ENCODE measurements at places on chromosomes 12 and 14. TPM values are rescaled to one million over a fixed set of nuclear protein-coding genes. Genes with fewer than 3 reads are reported as not detected.

- DNase-seq, result no peak
Measured at GRCh38 chr12:44653861-44654527, 222.1 kb downstream of the NELL2 start.

GRCh38 chr14:36504771-36505175 is 15.3 kb downstream of the NKX2-1 start:
- no peak for DNase-seq

Gene AMHR2
- total RNA-seq, result not detected

- no peak for DNase-seq
Measured at GRCh38 chr12:91870872-91871707, 274.6 kb downstream of the BTG1 start.

DNA sequence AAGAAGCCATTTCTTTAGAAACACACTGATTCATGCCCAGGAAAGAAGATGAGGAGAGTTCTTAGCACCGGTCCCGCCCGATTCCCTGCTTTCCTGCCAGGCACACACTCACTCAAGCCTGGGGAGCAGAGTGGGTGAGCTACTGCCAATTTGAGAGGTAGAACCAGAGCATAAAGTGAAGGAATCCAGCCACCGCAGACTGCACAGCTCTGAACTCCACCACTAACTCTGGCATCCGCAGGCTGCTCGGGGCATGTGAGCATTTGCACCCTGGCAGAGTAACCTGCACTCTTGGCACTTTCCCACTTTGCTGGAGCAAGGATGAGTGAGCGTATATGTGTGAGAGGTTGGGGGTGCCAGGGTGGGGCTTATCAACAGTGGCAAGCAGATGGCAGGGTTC is 4.0 kb upstream of the SYNDIG1L start:
- no peak for DNase-seq

DNA sequence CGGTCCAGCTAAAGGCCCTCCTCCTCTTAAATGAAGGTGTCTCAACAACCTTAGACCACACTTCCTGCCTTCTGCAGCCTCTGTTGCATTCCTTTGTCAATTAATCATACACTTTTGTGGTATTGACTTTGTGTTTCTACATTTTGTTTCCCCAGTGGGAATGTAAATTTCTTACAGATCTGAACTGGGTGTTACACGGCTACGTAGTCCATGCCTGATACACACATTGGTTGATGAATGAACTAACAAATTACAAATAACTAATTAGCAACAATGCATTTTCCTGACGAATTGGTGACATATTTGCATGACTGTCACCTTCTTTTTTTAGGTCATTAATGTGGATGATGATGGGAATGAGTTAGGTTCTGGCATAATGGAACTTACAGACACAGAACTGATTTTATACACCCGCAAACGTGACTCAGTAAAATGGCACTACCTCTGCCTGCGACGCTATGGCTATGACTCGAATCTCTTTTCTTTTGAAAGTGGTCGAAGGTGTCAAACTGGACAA is 15.2 kb upstream of the CCT2 start:
- no peak for DNase-seq

Gene RTL1
- total RNA-seq, result not detected

- no peak for DNase-seq
Measured at GRCh38 chr14:73524493-73524892, 12.4 kb upstream of the ACOT1 start.

DNA sequence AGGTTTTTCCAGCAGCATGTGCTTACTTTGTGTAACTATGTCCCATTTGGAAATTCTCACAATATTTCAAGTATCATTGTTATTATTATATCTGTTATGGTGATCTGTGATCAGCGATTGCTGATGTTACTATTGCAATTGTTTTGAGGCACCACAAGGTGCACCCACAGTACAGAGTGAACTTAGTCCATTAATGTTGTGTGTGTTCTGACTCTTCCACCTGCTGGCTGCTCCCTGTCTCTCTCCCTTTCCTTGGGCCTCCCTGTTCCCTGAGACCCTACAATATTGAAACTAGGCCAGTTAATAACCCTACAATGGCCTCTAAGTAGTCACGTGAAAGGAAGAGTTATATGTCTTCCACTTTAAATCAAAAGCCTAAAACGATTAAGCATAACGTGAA is 153.9 kb downstream of the PIK3C2G start:
- no peak for DNase-seq

- DNase-seq, result no peak
Measured at GRCh38 chr12:6951551-6952120, 480 bp downstream of the PTPN6 start.

GRCh38 chr12:4117386-4118016 is 156.1 kb upstream of the CCND2 start:
- DNase-seq, result no peak

Gene ADAM21
- 0.39 TPM for total RNA-seq

DNA sequence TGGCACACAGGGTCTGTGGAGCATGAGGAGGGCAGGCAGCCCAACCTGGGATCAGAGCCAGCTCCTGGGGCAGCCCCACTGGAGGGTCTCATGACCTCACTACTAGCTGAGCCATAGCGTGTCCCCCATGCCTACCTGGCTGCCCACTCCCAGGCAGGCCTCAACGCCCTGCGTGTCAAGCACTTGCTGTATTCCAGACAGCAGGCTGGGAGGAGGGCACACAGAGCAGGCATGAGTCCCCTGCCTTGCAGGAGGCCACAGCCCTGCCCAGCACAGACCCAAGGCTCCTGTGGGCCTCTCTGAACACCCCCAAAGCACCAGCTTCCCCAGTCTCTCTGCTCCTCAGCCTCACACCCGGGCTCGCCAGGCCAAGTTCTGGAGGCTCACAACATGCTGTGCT is 64.0 kb downstream of the IQSEC3 start:
- no peak for DNase-seq

GRCh38 chr14:24398653-24399446 is at the start of gene NYNRIN:
Gene NYNRIN (plus strand): TSS chr14:24399003. CDS start chr14:24399247, 244 bp downstream.
- peak; percentile 35 for DNase-seq

DNA sequence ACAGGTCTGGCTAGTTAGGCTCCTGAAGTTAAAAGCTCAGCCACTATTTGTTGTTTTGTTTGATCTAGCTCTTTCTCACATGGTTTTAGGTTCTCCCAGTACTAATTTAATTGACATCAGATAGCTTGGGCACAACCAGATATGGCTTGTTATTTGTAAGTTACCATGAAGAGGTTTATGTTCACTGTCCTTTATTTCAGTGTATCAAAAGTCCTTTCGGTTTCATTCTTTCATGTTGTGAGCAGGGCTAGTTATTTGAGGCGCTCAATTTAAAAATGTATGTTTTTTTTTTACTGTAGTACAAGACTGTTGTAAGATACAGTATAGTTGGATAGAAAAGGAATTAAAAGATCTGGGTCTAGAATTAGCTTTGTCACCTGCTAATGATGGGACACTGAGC is 7.0 kb downstream of the GPX2 start:
- DNase-seq, result no peak

- DNase-seq, result peak; percentile 34
Measured at GRCh38 chr14:105867961-105868599, 341.7 kb downstream of the TMEM121 start.

Gene PRR4
- total RNA-seq, result 0.71 TPM

Gene TMPO
- total RNA-seq, result 107 TPM

- DNase-seq, result peak; percentile 84
Measured at GRCh38 chr12:4270016-4270830, 3.3 kb upstream of the CCND2 start.

GRCh38 chr14:29005647-29006046 is 239.1 kb downstream of the FOXG1 start:
- no peak for DNase-seq

DNA sequence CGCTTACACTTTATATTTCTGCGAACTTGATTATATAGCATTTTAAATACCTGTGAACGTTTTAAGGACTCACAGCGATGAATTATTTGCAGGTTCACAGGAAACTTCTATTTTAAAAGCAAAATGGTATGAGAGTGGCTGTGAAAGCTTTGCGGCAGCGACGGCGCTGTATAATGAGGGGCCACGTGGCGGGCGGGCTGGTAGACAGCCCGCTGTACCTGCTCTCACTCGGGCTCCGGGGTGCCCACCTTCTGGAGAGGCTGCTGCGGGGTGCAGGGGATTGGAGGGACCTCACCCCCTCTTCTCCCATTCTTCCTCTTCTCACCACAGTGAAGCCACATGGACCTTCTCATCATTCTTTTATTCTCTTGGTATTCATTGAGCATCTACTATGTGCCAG is 164.2 kb upstream of the MYL2 start:
- DNase-seq, result no peak

GRCh38 chr14:98298481-98299244 is 973.3 kb downstream of the BCL11B start:
- DNase-seq, result no peak
